T-helper 2 cell treated with Interferon-gamma antibody and Interleukin-4, amounts not matched to agents 5 μg/mL and 100 μg/mL, for 36 hours (primary cell): ENCODE measurements at places on chromosomes 3 and 15.

- no peaks in the 10 kb centered on the region for H3K27me3 ChIP-seq
- DNase-seq, result no peak
- H3K36me3 ChIP-seq, result no peaks in the 10 kb centered on the region
- no peak overlapping the region for H3K4me3 ChIP-seq
Measured at GRCh38 chr3:143147707-143148106, 28.1 kb downstream of the CHST2 start.

DNA sequence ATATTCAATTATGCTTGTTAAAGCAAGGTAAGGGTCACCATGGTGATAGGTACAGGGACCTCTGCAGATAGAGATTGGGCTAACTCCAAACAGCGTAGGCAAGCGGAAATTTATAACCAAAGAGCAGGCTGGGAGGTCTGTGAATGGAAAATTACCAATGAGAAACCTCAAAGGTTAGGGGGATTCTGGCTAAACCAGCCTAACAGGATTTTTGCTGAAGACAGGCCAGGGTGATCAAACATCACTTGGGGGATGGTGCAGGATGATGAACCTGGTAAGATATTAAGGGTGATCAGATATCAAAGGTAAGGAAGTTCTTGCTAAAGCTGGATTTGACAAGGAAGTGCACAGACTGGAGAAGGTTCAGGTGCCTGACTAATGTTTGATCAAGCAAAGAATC lies 35.3 kb upstream of the SNRPN start:
- peaks cover 2% of the 10 kb centered on the region for H3K4me1 ChIP-seq
- H3K27ac ChIP-seq, result no peak overlapping the region
- H3K4me3 ChIP-seq, result no peak overlapping the region

- H3K36me3 ChIP-seq, result peaks cover 2% of the 10 kb centered on the region
- H3K27ac ChIP-seq, result no peak overlapping the region
- no peaks in the 10 kb centered on the region for H3K27me3 ChIP-seq
- peaks cover 38% of the 10 kb centered on the region for H3K4me1 ChIP-seq
Measured at GRCh38 chr3:170059447-170059846, 21.7 kb downstream of the GPR160 start.

DNA sequence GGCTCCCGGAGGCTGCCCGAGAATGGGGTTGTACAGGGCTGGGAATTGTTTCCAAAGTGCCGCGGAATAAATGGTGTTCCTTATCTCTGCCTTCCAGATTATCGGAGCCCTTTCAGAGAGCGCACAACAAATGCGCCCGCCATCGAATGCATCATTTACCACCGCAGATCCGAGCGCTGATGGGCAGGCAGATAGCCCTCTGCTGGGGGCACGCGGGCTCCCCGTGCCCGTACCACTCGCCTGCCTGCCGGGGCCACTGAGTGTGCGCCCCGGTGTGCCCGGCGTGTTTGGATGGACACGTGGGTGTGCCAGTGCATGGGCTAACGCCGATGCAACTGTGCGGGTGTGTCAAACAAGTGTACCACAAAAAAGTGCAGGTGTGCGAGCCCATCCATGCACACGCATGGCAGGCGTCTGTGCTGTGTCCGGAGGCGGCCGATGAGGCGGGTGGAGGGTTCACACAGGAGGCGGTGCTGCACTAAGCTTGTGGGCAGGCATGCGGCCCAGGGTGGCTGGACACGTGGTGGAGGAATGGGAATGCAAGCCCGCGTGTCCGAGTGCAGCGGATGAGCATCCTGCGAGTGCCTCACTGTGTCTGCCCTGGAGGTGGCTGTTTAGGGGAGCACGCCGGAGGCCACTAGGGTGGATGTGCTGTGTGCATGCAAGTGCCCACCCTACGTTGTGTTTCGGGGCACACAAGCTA lies 3.8 kb upstream of the GATA2 start:
- DNase-seq, result no peak
- H3K4me3 ChIP-seq, result peak overlapping the region; percentile 76
- H3K27ac ChIP-seq, result no peak overlapping the region

DNA sequence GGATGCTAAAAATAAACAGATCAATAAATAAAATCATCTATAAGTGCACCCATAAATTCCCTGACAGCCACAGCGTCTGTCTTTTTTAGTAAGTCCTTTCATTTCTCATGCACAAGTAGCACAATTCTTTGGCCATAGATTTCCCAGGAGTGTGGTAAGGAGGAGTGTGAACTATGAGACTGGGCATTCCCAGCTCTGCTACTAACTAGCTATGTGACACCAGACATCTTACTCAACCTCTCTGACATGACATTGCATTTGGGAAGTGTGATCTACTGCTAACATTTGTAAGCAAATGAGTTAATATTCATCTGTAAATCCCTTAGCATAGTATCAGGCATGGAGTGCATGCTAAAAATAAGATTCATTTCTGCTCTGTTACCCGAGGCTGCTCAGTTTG lies 301.7 kb downstream of the NTRK3 start:
- no peaks in the 10 kb centered on the region for H3K4me1 ChIP-seq
- H3K4me3 ChIP-seq, result no peak overlapping the region
- no peaks in the 10 kb centered on the region for H3K36me3 ChIP-seq
- no peaks in the 10 kb centered on the region for H3K27me3 ChIP-seq
- H3K27ac ChIP-seq, result no peak overlapping the region
- no peak for DNase-seq

DNA sequence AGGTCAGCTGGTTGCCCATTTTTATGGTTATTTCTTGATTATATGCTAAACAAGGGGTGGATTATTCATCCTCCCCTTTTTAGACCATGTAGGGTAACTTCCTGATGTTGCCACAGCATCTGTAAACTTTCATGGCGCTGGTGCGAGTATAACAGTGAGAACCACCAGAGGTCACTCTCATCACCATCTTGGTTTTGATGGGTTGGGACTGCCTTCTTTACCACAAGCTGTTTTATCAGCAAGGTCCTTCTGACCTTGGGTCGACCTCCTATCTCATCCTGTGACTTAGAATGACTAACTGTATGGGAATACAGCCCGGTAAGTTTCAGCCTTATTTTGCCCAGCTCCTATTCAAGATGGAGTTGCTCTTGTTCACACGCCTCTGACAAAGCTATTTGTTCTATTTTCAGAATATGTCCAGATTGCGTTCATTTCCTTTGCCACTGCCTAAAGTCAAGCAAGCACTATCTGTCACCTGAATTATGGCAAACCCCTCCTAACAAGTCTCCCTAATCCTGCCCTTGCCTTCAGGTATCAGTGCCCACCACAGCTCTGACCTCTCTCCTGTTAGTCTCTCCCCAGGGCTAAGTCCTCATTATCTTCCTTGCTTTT lies 308.5 kb downstream of the ROBO2 start:
- no peaks in the 10 kb centered on the region for H3K36me3 ChIP-seq
- no peak overlapping the region for H3K4me3 ChIP-seq
- no peaks in the 10 kb centered on the region for H3K27me3 ChIP-seq
- H3K27ac ChIP-seq, result no peak overlapping the region
- no peaks in the 10 kb centered on the region for H3K4me1 ChIP-seq
- no peak for DNase-seq

DNA sequence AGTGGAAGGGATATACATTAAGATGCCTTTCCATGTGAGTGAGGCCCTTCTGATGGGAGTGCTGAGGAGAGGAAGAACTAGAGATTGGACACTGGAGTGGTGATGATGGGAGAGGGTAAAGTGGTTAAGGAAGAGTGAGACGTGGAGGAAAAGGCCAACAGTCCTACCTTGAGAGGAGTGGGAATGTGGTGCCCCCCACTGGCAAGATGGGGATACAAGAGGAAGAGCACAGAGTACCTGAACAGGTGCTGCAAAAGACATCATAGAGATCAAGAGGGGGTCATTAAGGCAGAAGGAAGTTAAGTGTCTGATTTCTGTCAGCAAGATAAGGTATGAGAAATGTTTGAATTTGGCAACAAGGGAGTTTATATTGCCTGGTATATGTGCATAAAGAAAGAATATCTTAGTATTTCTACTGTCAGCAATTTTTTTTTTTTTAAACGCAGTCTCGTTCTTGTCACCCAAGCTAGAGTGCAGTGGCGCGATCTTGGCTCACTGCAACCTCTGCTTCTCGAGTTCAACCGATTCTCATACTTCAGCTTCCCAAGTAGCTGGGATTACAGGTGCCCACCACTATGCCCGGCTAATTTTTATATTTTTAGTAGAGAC lies 34.0 kb downstream of the ARIH2 start:
- no peaks in the 10 kb centered on the region for H3K27me3 ChIP-seq
- peaks cover 12% of the 10 kb centered on the region for H3K36me3 ChIP-seq
- no peak for DNase-seq
- H3K4me3 ChIP-seq, result no peak overlapping the region
- H3K27ac ChIP-seq, result peak overlapping the region; percentile 2

GRCh38 chr3:10361375-10361774 lies 40.5 kb upstream of the SEC13 start:
- H3K4me1 ChIP-seq, result peaks cover 5% of the 10 kb centered on the region
- H3K4me3 ChIP-seq, result no peak overlapping the region
- no peaks in the 10 kb centered on the region for H3K27me3 ChIP-seq
- no peaks in the 10 kb centered on the region for H3K36me3 ChIP-seq

- H3K36me3 ChIP-seq, result no peaks in the 10 kb centered on the region
- peaks cover 12% of the 10 kb centered on the region for H3K27me3 ChIP-seq
- H3K4me1 ChIP-seq, result peaks cover 23% of the 10 kb centered on the region
- no peak overlapping the region for H3K27ac ChIP-seq
- no peak overlapping the region for H3K4me3 ChIP-seq
- DNase-seq, result no peak
Measured at GRCh38 chr3:182787302-182788036, 5.8 kb upstream of the ATP11B start.

GRCh38 chr15:32842081-32842480 lies 124.3 kb downstream of the GREM1 start:
- no peaks in the 10 kb centered on the region for H3K4me1 ChIP-seq
- no peak for DNase-seq
- no peaks in the 10 kb centered on the region for H3K36me3 ChIP-seq
- H3K27ac ChIP-seq, result no peak overlapping the region
- no peak overlapping the region for H3K4me3 ChIP-seq
- peaks cover 2% of the 10 kb centered on the region for H3K27me3 ChIP-seq

DNA sequence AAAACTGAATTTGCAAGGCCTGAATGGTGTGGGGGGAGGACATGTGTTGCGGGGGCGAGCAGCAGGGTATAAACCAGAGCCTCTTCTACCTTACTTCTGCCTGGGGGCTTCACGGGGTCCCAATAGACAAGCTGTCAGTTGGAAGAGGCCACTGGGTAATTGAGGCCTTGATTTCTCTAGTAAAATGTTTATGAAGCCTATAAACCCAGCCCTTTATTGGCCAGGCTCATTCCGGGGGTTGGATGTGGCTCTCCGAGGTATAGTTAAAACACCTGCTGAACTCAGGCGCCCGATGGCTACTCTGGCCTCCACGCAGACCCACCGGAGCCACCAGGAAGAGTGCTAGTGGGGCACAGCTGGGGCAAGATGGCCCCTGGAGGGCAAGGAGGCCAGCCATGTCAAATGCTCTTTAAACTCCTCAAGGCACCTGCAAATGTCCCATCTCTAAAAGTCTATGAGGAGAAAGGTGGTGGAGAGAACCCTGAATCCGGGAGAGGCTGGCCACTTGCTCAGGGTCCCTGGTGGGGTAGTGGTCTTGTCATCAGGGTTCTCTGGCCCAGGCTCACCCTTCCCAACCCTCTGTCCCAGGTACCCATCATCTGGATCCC lies 34.3 kb downstream of the IGDCC3 start:
- DNase-seq, result no peak
- H3K4me1 ChIP-seq, result peaks cover 2% of the 10 kb centered on the region
- H3K36me3 ChIP-seq, result no peaks in the 10 kb centered on the region
- peaks cover 5% of the 10 kb centered on the region for H3K27me3 ChIP-seq
- no peak overlapping the region for H3K27ac ChIP-seq

DNA sequence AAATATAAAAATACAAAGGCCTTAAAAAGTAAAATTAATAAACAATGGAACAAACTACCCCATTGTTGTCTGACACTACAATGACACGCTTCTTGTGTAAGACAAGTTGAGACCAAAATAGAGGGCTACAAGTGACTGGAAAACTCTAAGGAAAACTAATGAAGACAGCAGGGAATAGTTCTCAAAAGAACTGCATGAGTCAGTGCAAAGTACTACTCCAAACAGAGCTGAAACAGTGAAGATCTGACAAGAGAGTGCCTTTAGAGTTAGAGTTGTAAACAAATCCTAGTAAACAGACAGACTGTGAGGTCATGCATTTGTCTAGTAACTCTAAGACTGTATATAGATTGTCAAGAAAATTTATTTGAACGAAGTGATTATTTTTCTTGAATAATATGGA lies 233.9 kb downstream of the BBX start:
- H3K36me3 ChIP-seq, result no peaks in the 10 kb centered on the region
- H3K27ac ChIP-seq, result no peak overlapping the region
- H3K4me1 ChIP-seq, result no peaks in the 10 kb centered on the region
- H3K4me3 ChIP-seq, result no peak overlapping the region

DNA sequence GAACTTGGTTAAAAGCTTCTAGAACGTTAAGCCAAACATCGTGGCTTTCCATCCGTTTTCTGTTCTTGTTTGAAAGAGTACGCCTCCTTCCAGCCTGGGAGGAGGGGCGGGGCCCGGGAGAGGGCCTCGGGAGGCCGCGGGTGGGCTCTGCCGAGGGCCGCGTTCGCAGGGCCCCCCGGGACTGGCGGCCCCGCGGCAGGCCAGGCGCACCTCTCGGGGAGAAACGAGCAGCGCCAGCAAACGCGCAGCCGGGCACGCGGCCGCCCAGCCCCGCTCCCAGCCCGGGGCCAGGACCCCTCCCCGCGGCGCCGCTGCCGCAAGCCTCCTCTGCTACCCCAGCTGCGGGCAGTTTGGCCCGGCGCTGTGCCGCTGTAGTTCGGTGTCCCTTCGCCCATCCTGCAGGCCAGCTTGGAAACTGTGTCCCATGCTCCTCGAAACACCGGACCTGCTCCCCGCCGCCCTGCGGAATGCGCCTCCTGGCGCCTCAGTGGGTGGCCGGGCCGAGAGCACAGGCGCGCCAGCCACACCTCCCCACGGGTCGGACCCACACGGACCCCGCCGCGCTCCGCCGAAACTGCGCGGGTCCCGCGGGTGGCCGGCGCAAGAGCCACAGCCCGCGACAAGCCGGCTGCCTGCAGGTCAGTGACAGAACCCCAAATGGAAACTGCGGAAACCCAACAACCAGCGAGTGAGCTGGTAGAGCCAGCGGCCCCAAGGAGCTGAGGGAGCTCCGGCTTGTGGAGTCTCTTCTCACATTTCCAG lies 2.3 kb downstream of the OCA2 start:
- H3K27ac ChIP-seq, result no peak overlapping the region
- no peaks in the 10 kb centered on the region for H3K36me3 ChIP-seq
- no peak for DNase-seq
- H3K27me3 ChIP-seq, result peaks cover 70% of the 10 kb centered on the region

DNA sequence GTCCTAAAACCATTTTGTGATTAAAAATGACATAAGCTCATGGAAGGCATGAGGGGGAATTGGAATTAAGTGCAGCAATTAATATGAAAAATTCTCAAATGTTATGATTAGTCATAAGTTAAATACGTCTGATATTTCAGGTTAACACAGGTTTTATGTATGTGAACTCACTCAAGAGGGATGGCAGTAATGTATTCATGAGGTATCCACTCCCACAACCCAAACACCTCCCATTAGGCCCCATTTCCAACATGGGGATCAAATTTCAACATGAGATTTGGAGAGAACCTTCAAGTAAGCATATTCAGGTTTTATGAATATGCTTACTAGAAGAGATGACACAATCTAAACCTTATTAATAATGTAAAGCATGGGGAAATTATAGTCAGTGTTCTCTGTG lies 41.6 kb upstream of the IL20RB start:
- no peaks in the 10 kb centered on the region for H3K27me3 ChIP-seq
- no peak overlapping the region for H3K4me3 ChIP-seq
- no peak overlapping the region for H3K27ac ChIP-seq
- H3K36me3 ChIP-seq, result peaks cover 58% of the 10 kb centered on the region

- H3K4me1 ChIP-seq, result peaks cover 34% of the 10 kb centered on the region
- DNase-seq, result no peak
- no peak overlapping the region for H3K27ac ChIP-seq
- H3K4me3 ChIP-seq, result no peak overlapping the region
- H3K27me3 ChIP-seq, result no peaks in the 10 kb centered on the region
- H3K36me3 ChIP-seq, result peaks cover 3% of the 10 kb centered on the region
Measured at GRCh38 chr3:143975554-143976152, 4.0 kb downstream of the DIPK2A start.
